Activated naive CD4-positive, alpha-beta T cell treated with anti-CD3 and anti-CD28 coated beads, Interleukin-2, amount 50 U/mL, for 72 hours (primary cell): ENCODE measurements at places on chromosomes 5 and 9. TPM values are rescaled to one million over a fixed set of nuclear protein-coding genes. Genes with fewer than 3 reads are reported as not detected.

SPATA31A5 gene
- not detected for total RNA-seq

SNX30 gene
- 5.6 TPM for total RNA-seq

FOXD4L6 gene
- not detected for total RNA-seq

IL5 gene
- not detected for total RNA-seq

TAF11L14 gene
- not detected for total RNA-seq

STC2 gene
- total RNA-seq = 39.5 TPM

MEGF9 gene
- 3.4 TPM for total RNA-seq

DNAI1 gene
- 0.61 TPM for total RNA-seq

CDH9 gene
- total RNA-seq = not detected

GTF2H2 gene
- 25.4 TPM for total RNA-seq

MYMK gene
- total RNA-seq = not detected

ANKRD18A gene
- total RNA-seq = 9.1 TPM

FOXD4L5 gene
- 0.16 TPM for total RNA-seq

MYOT gene
- not detected for total RNA-seq

SLC22A4 gene
- 1.9 TPM for total RNA-seq

C9orf153 gene
- total RNA-seq = 0.59 TPM

IL3 gene
- not detected for total RNA-seq

C5orf22 gene
- 39.7 TPM for total RNA-seq
